ENCODE measurements at places on chromosomes 3 and 15.

GRCh38 chr15:81398910-81399551 lies 25.0 kb upstream of the TMC3 start:
- DNase-seq: no peak

DNA sequence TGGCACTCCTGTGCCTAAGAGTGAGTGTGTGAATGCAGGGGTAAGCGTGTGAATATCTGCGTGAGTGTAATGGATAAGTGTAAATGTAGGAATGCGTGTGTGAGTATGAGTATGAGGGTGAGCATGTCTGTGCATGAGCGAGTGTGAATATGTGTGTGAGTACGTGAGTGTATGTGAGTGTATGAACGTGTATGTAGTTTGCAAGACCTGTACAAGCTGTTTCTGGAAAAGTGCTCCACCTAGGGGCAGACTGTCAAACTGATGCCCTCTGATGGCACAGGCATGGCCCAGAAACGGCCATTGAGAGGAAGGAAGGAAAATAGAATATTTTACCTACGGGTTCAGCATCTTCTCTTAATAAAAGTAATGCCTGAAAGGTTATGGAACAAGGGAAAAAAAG lies 24.4 kb upstream of the FRMD4B start:
- DNase-seq: peak; percentile 63

- DNase-seq: no peak
These were observed 107.9 kb upstream of the FAM174B start for GRCh38 chr15:92763459-92763858.

GRCh38 chr15:25710184-25710583 lies 152.9 kb downstream of the ATP10A start:
- DNase-seq: peak; percentile 23

GRCh38 chr3:22377421-22377820 lies 626.4 kb upstream of the ZNF385D start:
- DNase-seq: no peak

GRCh38 chr3:14137004-14137403 lies 12.2 kb downstream of the TMEM43 start:
- DNase-seq: no peak

DNA sequence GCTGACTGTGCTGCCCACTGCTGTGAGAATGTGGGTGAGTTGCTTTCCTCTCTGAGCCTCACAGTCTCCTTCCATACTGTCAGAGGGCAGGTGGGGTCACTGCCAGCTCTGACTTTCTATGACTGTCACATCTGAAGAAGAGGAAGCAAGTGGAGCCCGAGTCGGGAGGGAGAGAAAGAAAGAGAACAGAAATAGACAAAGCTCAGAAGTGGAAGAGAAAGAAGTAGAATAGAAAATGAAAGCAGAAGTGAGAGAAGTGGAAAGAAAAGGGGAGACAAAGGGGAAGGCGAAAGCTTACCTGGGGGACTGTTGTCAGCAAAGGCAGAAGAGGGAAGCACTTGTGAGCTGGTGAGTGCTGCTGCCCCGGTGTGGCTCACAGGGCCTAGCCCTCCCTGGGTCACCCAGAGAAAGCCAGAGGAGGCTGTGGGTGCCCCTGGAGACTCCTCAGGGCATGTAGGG lies 57.9 kb downstream of the EPHB1 start:
- DNase-seq: no peak

GRCh38 chr3:46186471-46187340 lies 21.4 kb downstream of the CCR1 start:
- DNase-seq: no peak

DNA sequence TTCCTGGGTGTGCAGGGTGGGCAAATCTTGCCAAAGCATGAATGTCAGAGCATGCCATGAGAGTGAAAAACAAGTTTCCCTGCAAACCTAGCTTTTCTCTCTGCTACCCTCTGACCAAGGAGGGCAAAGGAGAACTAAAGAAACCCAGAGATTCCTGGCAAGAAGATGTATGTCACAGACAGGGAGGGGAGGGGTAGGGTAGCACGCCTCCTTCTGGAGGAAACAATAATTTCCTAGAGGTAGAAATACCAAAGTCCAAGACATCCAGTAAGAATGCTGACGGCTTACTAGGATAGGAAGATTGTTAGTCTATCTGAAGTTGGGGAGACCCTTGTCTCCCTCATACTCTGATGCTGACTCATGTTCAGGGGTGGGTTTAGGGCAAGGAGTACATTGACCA lies 203.9 kb downstream of the NR1D2 start:
- no peak for DNase-seq

GRCh38 chr3:160296591-160296990 lies 71.4 kb downstream of the C3orf80 start:
- DNase-seq: no peak

DNA sequence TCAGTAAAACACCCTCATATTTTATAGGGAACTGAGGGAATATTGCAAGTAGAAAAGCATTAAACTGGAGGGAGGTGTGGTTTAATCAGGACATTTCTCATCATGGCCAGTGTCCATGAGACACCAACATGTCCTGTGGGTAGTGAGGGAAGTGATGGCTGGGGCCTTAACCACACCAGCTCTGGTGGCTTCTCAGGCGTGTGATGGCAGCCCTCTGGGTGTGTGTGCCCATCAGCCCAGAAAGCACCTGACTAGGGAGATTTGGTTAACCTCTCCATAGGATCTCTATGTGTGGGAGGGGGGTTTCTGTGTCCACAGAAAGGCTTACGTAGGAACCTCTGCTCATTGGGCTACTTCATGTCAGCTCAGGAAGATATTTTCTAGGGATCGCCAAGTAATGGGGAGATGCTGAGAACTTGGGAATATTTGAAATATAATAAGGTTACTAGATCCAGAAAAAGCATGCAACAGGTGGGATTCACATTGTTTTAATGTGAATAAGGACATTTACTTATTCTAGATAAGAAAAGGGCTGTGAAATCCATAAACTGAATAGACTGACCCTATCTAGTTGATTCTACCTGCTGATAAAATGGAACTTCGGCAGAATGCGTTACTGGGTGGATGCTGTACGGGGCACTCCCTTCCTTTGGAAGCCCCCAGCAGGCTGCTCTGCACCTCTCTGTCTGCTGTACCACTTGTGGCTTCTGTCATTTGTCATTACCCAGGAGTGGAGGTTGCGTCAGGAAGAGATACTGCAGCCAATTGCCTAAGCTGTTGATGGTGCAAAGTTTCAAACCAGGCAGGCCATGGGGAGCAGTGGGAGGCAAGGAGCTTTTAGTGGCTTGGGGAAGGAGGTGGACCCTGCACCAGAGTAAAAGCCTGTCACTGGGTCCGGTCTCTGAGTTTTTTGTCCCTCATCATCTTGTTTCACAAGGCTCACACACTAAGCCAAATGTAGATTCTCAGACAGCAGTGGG lies 21.5 kb downstream of the PDHB start:
- no peak for DNase-seq

DNA sequence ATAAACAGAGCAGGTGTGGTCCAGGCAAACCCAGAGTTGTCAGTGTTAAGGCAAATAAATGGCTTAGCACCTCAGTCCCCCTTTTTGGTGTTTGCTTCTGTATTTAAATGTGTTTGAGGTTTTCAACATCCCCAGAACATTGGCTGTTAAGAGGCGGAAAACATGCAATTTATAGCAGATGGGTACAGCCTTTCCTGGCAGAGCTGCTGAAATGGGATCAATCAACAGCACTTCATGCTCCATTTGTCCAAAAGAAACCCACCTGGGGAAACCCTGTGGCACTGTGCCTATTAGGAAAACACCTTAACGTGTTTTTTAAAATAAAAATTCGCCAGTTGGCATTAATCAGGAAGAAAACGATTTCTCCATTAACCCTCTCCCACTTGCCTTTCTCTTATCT lies 135.4 kb downstream of the MCTP2 start:
- DNase-seq: no peak

DNA sequence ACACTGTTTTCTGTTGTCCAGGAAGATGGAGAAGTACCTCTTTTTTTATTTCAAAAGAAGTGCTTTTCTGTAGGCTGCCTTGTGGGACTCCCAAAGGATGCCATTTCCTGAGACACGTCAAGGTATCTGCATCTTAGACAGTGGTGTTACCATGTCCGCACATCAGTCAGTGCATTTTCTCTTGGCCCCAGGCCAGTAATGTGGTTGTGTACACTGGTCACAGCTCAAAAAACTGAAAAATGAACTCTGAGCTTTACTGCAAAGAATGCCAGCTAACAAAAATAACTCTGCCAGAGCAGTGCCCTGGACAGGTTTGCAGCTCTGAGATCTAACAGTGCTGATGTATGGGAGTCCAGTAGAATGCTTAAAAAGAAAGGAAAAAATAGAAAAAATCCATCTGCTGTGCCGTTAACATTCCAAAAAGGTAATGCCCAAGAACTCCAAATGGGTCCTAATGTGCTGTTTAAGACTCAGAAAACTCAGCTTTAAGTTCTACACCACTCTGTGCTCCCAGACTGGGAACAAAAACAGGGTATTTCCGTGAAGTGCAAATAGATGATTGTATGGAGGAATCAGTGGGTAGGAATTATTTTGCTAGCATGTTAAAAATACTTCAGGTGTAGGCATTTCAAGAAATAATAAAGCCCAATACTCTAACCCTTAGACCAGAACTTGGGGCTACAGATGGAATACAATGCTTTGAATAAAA lies 315.9 kb downstream of the FEZF2 start:
- DNase-seq: no peak

DNA sequence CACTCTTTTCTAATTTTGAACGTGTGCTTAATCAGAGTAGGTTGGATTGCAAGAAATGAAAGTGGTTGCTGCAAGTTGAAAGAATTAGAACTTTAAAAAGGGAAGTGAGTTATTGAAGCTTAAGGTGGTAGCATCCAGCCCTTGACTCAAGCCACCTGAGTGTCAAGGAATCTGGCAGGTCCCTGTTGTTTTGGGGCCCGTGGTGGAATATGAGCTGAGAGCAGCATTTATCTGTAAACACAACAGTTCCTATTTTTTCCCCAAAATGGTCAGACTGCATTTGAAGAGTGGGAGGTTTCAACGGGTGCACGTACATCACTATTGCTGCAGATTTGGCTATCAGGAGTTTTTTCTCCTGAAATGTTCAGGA lies 1.7 kb downstream of the ITPR1 start:
- DNase-seq: no peak

Data from CD4-positive, alpha-beta memory T cell (primary cell).